T-helper 2 cell (primary cell): ENCODE measurements at places on chromosomes 12 and 14.

DNA sequence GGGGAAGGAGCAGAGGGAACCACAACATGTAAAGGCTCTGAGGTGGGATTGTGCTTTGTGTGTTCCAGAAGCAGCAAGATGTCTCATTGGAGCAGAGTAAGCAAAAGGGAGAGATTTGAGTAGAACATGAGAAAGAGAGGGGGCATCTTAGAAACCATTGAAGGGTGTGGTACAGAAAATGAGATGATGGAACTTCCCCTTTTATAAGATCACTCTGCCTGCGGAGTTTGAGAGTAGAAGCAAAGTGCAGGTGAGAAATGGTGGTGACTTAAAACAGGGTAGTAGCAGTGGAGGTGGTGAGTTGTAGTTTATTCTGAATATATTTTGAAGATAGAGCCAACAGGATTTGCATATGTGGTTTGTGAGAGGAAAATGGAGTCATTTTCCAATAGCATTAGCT lies 56.0 kb downstream of the FBXO34 start:
- no peak for DNase-seq

GRCh38 chr14:96178461-96179321 lies 25.9 kb upstream of the BDKRB2 start:
- no peak for DNase-seq

- no peak for DNase-seq
Observed at GRCh38 chr14:73285979-73286378, 48.7 kb downstream of the PAPLN start.

- DNase-seq, result no peak
Observed at GRCh38 chr14:95043314-95043713, 114.0 kb downstream of the DICER1 start.

- no peak for DNase-seq
Observed at GRCh38 chr14:99708449-99708848, 24.4 kb downstream of the CYP46A1 start.

GRCh38 chr12:93594766-93595311 lies 22.4 kb downstream of the SOCS2 start:
- no peak for DNase-seq

- DNase-seq, result no peak
Observed at GRCh38 chr12:89217472-89217871, 134.8 kb downstream of the DUSP6 start.

GRCh38 chr12:5262885-5263284 lies 169.0 kb upstream of the NTF3 start:
- DNase-seq, result no peak

- no peak for DNase-seq
Observed at GRCh38 chr14:48140804-48141203, 465.4 kb upstream of the MDGA2 start.

- DNase-seq, result no peak
Observed at GRCh38 chr12:98699586-98699985, 54.5 kb downstream of the APAF1 start.

GRCh38 chr12:103955811-103956508 lies 9.7 kb upstream of the TDG start:
- DNase-seq, result no peak

- no peak for DNase-seq
Observed at GRCh38 chr14:101456246-101457175, 104.8 kb upstream of the DIO3 start.

GRCh38 chr12:4273652-4274395 lies at the start of gene CCND2:
CCND2 (plus strand) TSS chr12:4273762; CDS start chr12:4274041, 279 bp downstream.
- peak; percentile 43 for DNase-seq

DNA sequence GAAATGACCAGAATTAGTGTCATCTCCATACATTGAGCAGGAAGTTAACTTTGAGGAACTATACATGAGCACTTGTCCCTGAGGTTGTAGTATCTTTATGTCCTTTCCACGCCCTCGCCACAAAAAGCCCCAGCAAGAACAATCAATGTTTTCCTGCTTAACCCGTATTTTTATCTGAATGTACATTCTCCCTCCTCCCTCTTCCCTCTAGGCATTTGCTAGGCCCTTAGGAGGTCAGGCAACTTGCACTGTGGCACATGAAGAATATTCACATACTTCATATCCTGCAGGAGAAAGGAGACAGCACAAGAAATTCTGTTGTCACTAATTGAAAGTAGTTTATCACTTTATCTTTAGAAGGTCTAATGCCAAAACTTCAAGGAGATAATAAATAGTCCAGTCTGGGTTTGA lies 18.1 kb upstream of the DUSP6 start:
- DNase-seq, result no peak

- no peak for DNase-seq
Observed at GRCh38 chr12:122042910-122043309, 21.2 kb downstream of the BCL7A start.
